ENCODE measurements at places on chromosomes 5 and 9.
A peak's percentile ranks its signal among the peaks of the same experiment; 100 is the strongest.

- DNase-seq, result no peak
These were observed 26.7 kb downstream of the LNPEP start for GRCh38 chr5:96962540-96962991.

- DNase-seq, result no peak
These were observed 514.9 kb upstream of the ARRDC3 start for GRCh38 chr5:91898019-91898418.

GRCh38 chr5:125346316-125346715 is 599.9 kb upstream of the ZNF608 start:
- DNase-seq, result no peak

DNA sequence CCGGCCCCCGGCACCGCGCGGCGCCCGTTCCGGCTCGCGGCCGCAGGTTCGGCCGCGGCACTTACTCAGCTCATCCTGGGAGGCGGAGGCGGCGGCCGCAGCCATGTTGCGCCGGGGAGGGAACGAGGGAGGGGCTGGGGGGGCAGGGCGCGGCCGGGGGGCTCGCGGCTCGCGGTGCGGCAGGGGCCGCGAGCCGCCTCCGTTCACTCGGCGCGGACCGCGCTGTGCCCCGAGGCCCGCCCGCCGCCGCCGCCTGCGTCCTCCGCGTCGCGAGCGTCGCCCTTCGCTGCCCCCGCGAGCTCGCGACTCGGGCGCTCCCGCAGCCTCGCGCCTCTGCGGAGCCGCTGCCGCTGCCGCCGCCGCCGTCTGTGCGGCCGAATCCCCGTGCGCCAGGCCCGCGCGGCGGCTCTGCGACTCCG is 735 bp downstream of the ECPAS start:
- peak; percentile 39 for DNase-seq

GRCh38 chr5:142152384-142152732 is 43.8 kb downstream of the NDFIP1 start:
- DNase-seq, result no peak

GRCh38 chr5:145787001-145787400 is 48.1 kb downstream of the PRELID2 start:
- no peak for DNase-seq

Data from activated CD4-positive, alpha-beta T cell treated with anti-CD3 and anti-CD28 coated beads, Interleukin-2, amount 50 U/mL, for 4 hours (primary cell).